ENCODE measurements at places on chromosomes 1 and 21.

DNA sequence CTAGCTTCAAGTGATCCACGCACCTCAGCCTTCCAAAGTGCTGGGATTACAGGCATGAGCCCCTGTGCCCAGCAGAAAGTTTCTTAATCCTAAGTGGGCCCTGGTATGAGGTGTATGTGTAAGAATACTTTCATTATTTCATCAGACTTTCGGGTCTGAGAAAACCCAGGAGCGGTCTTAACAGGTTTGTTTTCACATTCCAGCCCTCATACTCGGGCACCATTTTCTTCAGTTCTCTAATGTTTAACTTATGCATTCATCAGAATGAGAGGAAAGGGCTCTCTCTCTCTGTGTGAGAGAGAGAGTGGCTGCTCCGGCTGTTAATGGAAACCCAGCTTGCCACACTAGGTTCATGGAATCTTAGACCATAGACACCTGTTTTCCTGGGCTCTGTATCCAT is 4.2 kb upstream of the PADI1 start:
- no peak for DNase-seq

- DNase-seq: no peak
Measured at GRCh38 chr1:2400576-2400909, 8.9 kb downstream of the RER1 start.

- DNase-seq: no peak
Measured at GRCh38 chr1:187474336-187474735, 645.6 kb downstream of the PLA2G4A start.

GRCh38 chr21:32413697-32414578 is 1.4 kb downstream of the EVA1C start:
- DNase-seq: no peak

DNA sequence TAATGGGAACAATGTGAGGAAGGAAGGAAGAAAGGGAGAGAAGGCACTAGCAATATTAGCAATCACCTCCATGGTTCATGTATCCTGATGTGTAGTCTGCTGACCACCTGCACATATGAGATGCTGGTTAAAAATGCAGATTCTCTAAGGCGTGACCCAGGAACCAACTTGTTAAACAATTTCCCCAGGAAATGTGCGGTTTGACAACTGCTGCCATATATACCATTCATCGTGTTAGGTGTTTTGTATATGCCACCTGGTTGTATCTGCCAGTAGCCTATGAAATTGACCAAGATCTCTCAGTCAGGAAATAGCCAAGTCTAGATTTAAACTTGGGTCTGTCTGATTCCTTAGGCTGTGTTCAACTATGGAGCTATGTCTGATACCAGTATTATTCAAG is 4.1 kb downstream of the SEMA4A start:
- no peak for DNase-seq

DNA sequence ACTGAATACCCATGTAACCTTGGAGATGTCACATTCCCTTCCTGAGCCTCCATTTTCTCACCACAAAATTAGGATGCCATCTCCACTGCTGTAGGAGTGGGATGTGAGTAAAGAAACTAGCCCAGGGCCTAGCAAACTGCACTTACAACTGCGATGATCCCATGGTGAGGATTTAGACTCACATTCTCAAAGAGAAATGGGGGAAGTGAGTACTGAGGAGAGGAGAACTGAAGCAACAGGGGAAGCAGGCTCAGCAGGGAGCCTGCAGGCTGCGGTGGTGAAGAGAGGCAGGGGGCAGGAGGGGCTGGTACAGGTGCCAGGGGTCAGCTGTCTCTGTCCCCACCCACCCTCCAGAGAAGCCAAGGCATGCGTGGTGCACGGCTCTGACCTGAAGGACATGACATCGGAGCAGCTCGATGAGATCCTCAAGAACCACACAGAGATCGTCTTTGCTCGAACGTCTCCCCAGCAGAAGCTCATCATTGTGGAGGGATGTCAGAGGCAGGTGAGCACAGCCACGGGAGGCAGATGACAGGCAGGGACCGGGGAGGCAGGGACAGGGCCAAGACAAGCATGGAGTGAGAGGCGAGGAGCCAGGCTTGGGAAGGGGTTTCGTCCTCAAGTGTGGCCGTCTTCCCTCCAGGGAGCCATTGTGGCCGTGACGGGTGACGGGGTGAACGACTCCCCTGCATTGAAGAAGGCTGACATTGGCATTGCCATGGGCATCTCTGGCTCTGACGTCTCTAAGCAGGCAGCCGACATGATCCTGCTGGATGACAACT is 16.4 kb upstream of the ATP1A4 start:
- no peak for DNase-seq

GRCh38 chr1:230123280-230124185 is 56.5 kb downstream of the GALNT2 start:
- DNase-seq: no peak

GRCh38 chr1:10965546-10966226 is 46.8 kb upstream of the TARDBP start:
- no peak for DNase-seq

DNA sequence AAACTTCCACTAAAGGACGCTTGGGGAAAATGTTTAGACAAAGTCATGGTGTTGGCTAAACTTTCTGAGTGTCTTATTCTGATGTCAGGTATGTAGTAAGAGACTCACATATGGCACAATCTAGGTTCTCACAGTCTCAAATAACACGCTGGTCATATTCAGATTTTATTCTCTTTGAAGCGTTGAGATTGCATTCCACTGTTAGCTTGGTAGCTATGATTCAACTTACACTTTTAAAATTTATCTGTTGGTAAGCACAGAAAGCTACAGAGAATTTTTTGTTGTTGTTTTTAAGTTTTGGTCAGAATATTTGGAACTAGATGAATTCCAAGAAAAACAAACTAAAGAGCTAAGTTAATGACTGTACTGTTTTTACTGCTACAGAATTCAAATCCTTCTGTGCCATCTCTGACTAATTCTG is 126.7 kb downstream of the PRRX1 start:
- no peak for DNase-seq

DNA sequence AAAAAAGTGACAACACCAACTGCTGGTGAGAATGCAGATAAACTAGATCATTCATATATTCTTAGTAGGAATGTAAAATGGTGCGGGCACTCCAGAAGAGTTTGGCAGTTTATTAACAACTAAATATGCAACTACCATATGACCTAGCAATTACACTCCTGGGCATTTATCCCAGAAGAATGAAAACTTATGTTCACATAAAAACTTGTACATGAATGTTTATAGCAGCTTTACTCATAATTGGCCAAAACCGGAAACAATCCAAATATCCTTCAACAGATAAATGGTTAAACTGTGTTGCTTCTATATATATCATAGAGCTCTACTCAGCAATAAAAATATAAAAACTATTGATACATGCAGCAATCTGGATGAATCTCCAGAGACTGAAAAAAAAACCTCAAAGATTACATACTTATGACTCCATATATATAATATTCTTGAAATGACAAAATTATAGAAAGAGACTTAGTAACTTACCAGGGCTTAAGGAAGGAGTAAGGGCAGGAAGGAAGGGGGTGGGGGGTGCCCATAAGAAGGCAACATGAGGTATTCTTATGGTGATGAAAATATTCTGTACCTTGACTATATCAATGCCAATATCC is 99.9 kb downstream of the KCNH1 start:
- DNase-seq: no peak

Measured in activated CD8-positive, alpha-beta memory T cell treated with anti-CD3 and anti-CD28 coated beads for 4 hours (primary cell).